ENCODE measurements at places on chromosomes 12 and 14.

DNA sequence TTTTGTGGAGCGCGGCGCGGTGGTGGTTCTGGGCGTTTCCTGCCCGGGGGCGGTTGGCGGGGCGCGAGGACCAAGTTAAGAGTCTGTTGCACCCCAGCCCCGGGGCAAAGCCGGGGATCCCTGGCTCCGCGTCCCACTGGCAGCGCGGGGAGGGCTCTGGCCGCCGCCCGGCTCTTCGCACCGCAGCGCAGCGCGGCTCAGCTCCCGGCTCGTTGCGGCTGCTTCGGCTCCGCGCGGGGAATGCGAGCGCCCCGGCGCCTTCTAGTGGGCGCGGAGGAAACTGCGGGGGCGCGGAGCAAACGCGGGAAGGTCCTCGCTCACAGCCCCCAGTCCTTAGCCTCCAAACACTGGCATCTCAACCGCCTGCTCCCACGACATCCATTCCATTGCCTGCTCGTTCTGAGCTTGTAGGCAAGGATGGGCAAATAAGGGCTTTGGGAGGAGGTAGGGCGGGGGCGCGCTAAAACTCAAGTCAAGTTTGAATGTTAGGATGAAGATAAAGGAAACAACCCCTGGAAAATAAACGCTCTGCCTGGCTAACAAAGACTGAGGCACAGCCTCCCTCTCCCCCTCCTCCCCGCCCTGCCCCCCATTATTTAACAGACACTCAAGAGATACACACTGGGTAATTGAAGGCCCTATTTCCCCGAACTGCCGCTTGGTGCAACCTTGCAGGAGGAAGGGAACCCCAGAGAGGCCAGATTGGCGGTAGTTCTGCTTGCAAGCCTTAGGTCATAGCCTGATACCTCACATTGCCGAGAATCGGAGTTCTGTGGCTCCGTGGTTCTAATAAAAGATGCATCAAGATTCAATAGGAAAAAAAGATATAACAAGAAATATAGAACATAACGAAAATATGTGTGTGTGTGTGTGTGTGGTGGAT is at the start of gene B4GALNT1:
B4GALNT1 (minus strand) TSS at position 244 of the 883 bp plus-strand sequence. CDS start 1,069 bp downstream, outside the sequence.
- DNase-seq, result no peak

DNA sequence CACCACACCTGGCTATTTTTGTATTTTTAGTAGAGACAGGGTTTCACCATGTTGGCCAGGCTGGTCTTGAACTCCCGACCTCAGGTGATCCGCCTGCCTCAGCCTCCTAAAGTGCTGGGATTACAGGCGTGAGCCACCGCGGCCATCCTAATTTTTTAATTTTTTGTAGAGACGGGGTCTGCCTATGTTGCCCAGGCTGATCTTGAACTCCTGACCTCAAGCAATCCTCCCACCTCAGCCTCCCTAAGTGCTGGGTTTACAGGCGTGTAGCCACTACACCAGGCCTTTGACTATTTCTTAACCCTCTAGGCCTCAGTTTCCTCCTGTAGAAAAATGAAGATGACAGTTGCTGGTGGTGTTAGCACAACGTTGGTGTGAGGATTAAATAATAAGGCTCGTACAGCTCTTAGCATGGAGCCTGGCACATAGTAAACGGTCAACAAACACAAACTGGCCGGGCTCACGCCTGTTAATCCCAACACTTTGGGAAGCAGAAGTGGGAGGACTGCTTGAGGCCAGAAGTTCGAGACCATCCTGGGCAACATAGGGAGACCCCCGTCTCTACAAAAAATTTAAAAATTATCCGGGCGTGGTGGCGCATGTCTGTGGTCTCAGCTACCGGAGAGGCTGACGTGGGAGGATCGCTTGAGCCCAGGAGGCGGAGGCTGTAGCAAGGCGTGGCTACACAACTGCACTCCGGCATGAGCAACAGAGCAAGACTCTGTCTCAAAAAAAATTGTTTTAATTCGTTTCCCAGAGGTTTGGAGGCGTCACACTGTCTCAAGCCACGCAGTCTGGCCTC is 979 bp downstream of the DDX54 start:
- no peak for DNase-seq

DNA sequence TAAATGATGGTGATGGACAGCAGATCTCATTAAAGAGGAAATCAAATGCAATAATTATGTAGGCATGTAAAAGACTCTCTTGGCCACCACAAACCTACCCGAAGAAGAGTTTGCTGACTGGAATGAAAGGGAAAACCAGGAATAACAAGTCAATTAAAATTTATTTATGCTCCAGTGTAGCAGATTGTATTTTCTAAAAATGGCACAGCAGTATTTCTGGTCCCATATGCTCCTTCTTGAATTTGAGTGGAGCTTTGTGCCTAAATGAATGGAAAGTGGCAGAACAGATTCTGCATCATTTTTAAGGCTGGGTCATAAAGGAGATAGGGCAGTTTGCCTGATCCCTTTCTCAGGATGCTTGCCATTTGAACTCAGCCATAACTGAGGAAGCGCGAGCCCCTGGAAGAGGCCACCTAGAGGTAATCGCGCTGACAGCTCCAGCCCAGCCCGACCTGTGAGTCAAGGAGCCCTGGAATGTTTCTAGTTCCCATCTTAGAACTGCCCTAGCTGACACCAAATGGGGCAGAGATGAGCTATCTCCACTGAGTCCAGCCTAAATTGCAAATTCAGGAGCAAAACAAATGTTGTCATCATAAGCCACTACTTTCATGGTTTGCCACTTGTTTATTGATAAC is 229.2 kb upstream of the TMTC1 start:
- no peak for DNase-seq

GRCh38 chr12:57194253-57194652 is 22.3 kb upstream of the NXPH4 start:
- DNase-seq, result no peak

GRCh38 chr14:102692334-102692733 is 84.9 kb upstream of the TRAF3 start:
- DNase-seq, result no peak
